ENCODE measurements at places on chromosomes 11 and 22.

GRCh38 chr11:64088162-64089026 lies 52.7 kb downstream of the FLRT1 start:
- no peak for DNase-seq

GRCh38 chr22:41951898-41952474 lies at the start of gene SMIM45:
Gene SMIM45, plus strand, starts transcription at chr22:41952150.
- DNase-seq: no peak

DNA sequence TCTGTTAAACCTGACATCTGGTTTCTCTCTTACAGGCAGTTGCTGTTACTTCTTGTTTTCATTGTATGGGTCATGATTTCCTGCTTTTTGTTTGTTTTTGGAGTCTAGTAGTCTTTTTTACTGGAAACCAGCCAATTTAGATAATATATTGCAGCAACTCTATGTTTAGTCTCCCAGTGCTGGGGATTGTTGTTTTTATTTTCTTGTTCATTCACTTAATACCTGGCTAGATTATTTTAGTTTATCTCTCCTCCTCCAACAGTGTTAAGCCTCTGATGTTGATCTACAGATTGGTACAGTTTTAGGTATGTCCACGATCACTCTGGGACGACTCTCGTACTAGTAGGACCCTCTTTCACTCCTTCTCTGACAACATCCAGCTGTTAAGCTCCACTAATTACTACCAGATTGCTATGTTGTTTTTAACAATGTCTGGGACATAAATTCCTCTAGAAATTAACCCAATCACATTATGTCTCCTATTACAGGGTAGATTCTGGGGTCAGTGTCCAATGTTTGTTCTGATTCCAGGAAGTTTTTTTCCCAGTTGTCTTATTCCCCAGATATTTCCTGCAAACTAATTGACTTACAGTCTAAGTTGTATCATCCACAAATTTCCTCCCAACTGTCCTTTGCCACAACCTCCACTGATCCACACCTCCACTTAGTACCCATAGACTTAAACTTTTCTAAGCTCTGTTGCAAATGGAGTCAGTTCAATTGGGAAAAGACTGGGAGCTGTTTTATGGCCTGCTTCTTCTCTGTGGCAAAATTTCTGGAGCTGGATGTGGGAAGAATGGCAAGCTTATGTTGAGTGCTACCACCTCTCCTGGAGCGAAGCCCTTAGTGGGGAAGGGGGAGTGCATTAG lies 1280.6 kb upstream of the CNTN5 start:
- no peak for DNase-seq

GRCh38 chr11:116725434-116726221 lies 47.2 kb downstream of the BUD13 start:
- DNase-seq: peak; percentile 8

DNA sequence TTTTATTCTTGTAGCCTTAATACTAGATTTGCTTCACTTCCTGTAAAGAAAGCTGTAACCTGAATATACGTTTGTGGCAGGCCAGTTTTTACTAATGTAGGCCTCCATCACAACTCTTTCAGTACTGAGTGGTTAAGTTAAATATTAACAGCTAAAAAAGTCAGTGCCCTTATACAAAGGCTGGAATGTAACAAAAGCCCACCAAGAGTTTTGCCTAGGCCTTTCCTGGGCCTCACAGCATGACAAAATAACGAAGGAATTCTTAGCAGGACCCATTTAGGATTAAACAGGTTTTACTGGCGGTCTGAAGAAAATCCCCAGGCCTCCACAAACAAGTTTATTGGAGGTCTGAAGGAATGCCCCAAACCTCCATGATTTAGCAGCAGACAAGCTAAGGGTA lies 43.7 kb downstream of the PIWIL3 start:
- no peak for DNase-seq

DNA sequence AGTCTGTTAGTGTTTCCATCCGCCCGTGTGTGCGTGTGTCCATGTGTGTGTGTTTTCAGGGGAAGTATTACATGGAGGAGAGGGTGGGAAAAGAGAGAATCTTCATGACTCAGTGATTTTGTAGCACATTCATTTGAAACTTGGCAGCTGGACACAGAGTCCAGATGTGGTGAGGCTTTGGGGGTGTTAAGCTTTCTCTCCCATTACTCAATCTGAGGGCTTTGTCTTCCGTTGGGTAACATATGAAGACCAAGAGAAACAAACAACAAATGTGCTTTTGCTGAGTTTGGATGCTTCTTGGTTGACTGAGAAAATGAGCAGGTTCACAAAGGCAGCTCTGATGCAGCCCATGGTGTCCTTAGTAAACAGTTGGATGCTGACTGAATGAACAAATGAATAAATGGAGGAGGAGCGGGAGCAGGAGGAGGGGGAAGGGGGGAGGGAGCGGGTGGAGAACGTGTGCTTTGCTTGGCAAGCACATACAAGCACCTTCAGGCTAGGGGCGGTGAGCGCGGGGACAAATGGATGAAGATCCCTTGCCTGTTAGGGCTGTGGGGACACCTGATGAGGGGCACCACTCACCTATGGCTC lies 104.3 kb downstream of the ST3GAL4 start:
- DNase-seq: no peak

DNA sequence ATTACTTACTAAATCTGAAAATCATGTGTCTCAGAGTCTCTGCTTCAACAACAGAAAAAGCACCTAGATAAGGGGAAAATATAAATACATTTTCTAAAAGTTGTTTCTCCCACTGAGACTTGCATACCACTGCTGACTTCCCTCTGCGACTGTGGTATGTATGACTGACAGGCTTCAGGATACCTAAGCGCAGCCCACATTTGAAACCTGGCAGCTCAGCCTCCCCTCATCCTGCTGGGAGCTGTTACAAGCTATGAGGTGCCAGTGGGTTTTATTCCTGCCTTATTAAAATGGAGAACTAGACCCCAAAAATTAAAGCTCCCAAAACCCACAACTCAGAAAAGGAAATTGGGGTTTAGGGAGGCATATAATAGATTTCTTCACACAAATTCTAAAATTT lies 133.6 kb downstream of the RAB38 start:
- DNase-seq: no peak

DNA sequence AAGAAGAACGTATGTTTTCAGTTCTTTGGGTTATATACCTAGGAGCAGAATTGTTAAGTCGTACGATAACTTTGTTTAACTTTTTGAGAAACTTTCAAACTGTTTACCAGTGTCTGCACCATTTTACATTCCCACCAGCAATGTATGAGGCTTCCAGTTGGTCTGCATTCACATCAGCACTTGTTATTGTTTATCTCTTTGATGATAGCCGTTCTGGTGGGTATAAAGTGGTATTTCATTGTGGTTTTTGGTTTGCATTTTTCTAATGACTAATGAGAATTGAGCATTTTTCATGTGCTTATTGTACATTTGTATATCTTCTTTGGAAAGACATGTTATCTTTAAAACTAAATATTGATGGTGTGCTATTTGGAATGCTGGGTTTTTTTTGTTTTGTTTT lies 59.8 kb downstream of the KDM2A start:
- no peak for DNase-seq

DNA sequence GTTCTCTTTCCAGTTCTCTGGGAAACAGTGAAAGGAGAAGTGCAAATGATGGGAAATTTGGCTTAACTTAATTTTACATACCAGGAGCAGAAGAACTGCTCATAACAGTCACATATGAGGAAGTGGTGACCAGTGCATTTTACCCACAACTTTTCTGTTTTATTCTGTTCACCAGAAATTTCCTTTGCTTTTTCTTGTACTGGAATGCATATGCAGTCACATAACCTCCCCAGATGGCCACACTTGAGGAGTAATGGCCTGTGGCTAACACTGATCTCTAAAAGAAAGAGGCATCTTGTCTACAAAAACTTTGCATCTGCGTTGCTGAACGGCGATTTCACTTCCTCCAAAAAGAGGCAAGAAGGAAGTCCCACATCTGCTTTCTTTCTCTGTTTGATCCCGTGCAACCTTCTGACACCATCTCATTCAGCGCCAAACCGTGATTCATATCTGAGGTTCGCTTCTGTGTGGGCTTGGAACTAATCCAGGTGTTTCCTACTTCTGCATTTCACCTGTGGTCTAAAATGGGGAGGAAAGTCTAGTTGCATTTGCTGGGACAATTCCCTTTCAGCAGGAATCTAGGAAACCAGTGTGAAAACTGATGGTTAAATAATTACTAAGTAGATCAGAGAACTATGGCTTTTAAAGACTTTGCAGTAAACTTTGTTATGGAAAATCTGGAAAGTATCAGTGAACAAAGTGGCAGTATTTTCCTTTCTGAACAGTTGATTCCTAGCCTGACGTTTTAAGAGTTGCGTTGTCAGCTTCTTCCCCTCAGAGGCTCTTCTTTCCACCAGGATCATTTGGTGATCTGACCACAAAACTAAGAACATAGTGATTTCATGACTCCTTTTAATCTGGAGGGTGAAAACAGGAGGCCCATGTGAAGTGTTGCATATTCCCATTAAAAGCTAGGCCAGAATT lies 4.2 kb upstream of the MPEG1 start:
- DNase-seq: peak; percentile 74

DNA sequence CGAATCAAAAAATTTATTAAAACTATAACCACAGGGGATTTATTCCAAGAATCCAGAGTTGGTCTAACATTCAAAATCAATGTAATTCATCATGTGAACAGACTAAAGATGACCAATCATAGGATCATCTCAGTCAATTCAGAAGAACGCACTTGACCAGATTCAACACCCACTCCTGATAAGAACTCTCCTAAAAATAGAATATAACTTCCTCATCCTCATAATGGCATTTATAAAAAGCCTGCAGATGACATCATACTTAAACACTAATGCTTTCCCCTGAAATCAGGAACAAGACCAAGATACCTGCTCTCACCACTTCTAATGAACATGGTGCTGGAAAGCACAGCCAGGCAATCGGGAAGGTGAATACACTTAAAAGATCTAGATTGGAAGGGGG lies 10.5 kb upstream of the MUC2 start:
- no peak for DNase-seq

DNA sequence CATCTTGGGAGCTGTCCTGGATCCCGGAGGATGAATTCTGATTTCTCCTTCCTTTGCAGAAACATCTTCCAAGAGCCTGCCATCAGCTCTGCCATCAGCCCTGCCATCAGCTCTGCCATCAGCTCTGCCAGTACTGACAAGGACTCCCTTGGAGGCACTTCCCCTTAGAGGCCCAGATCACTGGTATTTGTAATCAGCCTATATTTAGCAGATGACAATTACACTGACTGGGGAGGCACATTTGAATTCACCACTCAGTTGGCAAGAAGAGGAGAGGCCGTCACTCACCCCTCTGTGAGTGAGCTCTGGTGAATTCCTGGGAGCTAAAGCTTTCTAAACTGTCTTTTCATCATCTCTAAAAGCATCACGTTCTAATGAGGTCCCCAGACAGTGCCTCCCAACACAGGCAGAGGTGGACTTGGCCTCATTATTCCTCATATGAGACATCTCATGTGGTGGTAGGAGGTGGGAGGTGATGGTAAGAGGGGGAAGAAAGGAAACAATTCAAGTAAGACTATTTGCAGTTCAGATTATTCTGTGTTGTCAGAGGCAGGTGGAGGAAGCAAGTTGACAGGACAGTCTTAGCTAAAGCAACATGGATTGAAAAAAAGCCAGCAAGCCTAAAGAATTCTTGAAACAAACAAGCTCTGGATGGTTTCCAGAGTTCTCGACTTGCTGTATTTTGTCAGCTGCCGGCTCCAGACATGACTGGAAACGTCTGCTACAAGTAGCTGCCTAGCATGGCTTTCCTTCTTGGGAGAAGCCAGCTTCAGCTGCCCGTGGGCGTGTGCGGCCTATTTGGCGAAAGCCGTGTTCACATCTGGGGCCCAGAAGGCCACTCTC lies 771.7 kb downstream of the TBC1D22A start:
- no peak for DNase-seq

DNA sequence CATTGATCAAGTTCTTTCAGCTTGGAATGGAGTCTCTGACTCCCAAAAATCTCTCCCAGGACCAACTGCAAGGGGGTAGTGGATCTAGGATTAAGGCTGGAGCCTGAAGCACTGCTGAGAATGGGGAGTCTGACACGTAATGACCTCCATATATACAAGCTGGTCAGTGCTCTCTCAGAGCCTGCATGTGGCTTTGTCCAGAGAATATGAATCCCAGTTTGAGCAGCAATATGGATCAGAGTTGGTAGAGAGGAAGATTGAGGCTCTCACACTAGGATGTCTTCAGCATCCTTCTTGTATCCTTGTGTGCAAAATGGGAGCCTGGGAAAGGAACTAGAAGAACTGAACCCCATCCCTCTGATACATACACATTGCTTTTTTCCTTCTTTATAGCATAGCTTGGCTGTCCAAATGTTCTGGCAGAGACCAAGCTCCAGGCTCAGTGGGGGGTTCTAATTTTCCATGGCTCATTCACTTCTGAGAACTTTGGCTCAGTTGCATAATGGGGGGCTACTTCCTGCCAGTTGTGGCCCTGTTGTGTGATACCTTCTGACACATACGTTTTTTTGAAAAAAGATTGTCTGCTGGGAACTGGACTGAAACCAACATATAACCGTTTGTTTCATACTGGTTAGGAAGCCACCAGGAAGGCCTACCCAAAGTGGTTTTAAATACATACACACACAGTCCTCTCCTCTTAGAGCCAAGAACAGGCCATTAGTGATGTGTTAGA lies 138.2 kb downstream of the ETS1 start:
- no peak for DNase-seq

- DNase-seq: no peak
Measured at GRCh38 chr11:1546077-1546535, 26.0 kb downstream of the DUSP8 start.

- DNase-seq: no peak
Measured at GRCh38 chr11:131759140-131759539, 388.7 kb downstream of the NTM start.

GRCh38 chr11:130710497-130711012 lies 205.7 kb downstream of the SNX19 start:
- DNase-seq: no peak

- no peak for DNase-seq
Measured at GRCh38 chr11:57983191-57983590, 40.5 kb upstream of the OR9Q1 start.

DNA sequence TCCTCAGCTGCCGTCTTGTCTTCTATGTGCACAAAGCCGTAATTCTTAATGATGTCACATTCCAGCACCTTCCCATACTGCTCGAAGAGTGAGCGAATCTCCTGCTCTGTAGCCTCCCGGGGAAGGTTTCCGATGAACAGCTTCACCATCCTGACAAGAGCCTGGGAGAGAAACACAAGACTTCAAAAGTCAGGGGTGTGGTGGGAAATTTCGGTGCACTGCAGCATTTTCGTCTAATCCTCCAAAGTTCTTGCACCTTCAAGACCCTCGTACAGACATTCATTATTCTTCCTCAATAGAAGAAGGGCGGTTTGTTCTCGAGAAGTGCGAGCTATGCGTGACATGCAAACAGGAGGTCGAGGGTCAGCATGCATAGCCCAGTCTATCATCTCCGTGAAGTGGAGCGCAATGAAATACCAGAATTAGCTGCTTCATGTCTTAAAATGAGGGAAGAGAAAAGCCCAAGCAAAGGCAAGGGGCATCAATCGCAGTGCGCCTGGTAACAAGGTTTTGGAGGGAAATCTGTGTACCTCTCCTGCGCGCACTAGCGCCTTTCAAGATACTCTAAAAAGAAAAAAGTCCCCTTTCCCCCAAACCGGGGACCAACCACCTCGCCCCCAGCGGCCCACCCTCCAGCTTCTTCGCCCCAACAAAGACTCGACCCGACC lies 622 bp downstream of the RBM4B start:
- no peak for DNase-seq

- DNase-seq: no peak
Measured at GRCh38 chr11:75275581-75275980, 35.0 kb downstream of the TPBGL start.

- no peak for DNase-seq
Measured at GRCh38 chr11:63548178-63548577, 11.6 kb downstream of the PLAAT4 start.

- DNase-seq: no peak
Measured at GRCh38 chr22:31278626-31279326, 13.5 kb downstream of the PIK3IP1 start.
